Activated naive CD4-positive, alpha-beta T cell treated with anti-CD3 and anti-CD28 coated beads, Interleukin-2, amount 10 ng/mL, durations not matched to agents 7 days and 5 days (primary cell): ENCODE measurements at places on chromosomes 1 and 21.

- no peaks in the 10 kb centered on the region for H3K4me1 ChIP-seq
- DNase-seq = no peak
- no peaks in the 10 kb centered on the region for H3K27me3 ChIP-seq
- H3K27ac ChIP-seq = no peak overlapping the region
These were observed 553.8 kb upstream of the CAMK1G start for GRCh38 chr1:209029737-209030136.

DNA sequence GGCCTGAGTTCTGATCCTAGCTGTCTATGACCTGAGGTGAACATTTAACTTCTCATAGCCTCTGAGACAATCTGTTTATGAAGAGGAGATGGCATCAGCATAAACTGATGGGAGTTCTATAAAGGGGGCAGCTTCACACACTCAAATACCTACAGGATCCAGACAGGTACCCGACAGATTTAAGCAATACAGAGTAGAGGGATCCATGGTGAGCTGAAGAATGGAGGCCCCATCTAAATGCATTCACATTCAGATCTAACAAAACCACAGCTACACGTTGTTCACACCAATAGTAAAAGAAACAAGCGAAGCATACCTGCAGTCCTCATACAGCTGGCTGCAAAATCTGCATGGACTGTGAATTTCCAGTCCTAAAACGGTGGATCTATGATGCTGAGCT is 48.7 kb upstream of the ESRRG start:
- DNase-seq = no peak
- H3K27ac ChIP-seq = no peak overlapping the region
- no peaks in the 10 kb centered on the region for H3K36me3 ChIP-seq
- no peaks in the 10 kb centered on the region for H3K4me1 ChIP-seq
- H3K4me3 ChIP-seq = no peak overlapping the region

GRCh38 chr1:161088587-161089110 is 709 bp downstream of the NECTIN4 start:
- peaks cover 34% of the 10 kb centered on the region for H3K27me3 ChIP-seq
- peaks cover 26% of the 10 kb centered on the region for H3K4me1 ChIP-seq
- no peak overlapping the region for H3K4me3 ChIP-seq

DNA sequence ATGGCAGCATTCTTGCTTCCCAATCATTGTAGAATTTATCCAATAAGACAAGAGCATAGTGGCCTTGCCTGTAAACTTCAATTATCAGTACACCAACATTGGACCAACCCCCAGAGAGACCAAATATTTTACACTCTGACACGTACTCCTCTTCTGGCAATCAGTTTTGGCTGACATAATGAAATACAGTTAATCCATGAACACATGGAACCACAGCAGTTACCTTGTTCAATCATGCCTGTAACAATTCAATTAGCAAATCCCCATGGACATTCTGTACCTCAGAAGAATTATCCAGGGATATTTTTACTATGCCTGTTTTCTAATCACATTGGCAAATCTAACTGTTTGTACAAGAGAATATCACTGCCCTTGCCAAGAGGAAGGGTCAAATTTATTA is 2162.0 kb downstream of the MRPL39 start:
- no peaks in the 10 kb centered on the region for H3K36me3 ChIP-seq
- no peak overlapping the region for H3K27ac ChIP-seq
- no peak overlapping the region for H3K4me3 ChIP-seq
- no peaks in the 10 kb centered on the region for H3K4me1 ChIP-seq
- no peak for DNase-seq

DNA sequence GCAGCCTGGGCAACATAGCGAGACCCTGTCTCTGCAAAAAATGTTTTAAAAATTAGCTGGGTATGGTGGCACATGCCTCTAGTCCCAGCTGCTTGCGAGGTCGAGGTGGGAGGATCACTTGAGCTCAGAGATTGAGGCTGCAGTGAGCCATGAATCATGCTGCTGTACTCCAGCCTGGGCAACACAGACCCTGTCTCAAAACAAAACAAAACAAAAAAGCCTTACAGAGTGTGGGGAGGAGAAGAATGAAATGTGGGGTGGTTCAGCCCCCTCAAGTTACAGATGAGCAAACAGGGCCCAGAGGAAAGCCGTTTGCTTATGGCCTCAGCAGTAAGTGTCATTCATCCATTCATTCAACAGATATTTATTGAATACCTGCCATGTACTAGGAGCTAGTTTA is 40.7 kb downstream of the RPS6KA1 start:
- H3K4me3 ChIP-seq = no peak overlapping the region
- H3K27me3 ChIP-seq = no peaks in the 10 kb centered on the region
- DNase-seq = no peak
- peaks cover 18% of the 10 kb centered on the region for H3K4me1 ChIP-seq
- peaks cover 59% of the 10 kb centered on the region for H3K36me3 ChIP-seq

DNA sequence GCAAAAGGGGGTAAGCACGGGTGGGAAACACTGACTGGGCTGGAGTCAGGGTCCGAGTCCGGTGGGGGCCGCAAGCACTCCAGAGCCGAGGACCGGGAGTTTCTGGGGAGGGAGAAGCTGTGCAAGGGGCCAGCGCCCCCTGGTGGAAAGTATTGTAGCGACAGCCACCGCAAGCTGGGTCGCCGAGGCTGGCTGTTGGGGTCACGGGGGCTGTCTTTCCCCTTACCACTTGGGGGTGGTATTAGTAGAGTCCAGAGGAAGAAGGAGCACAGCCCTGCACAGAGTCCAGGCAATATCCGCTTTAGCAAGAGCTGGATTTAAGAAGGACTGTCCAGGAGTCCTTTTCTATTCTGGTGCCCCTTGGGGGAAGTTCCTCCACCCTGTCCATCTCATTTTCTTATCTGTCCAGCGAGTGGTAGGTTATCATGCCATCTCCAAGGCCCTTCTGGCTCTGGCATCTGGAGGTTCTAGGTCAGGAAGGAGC is 17.9 kb upstream of the ETV3 start:
- no peak overlapping the region for H3K4me3 ChIP-seq
- H3K27ac ChIP-seq = no peak overlapping the region
- H3K27me3 ChIP-seq = peaks cover 52% of the 10 kb centered on the region
- peak; percentile 81 for DNase-seq
- no peaks in the 10 kb centered on the region for H3K36me3 ChIP-seq
- H3K4me1 ChIP-seq = peaks cover 32% of the 10 kb centered on the region

DNA sequence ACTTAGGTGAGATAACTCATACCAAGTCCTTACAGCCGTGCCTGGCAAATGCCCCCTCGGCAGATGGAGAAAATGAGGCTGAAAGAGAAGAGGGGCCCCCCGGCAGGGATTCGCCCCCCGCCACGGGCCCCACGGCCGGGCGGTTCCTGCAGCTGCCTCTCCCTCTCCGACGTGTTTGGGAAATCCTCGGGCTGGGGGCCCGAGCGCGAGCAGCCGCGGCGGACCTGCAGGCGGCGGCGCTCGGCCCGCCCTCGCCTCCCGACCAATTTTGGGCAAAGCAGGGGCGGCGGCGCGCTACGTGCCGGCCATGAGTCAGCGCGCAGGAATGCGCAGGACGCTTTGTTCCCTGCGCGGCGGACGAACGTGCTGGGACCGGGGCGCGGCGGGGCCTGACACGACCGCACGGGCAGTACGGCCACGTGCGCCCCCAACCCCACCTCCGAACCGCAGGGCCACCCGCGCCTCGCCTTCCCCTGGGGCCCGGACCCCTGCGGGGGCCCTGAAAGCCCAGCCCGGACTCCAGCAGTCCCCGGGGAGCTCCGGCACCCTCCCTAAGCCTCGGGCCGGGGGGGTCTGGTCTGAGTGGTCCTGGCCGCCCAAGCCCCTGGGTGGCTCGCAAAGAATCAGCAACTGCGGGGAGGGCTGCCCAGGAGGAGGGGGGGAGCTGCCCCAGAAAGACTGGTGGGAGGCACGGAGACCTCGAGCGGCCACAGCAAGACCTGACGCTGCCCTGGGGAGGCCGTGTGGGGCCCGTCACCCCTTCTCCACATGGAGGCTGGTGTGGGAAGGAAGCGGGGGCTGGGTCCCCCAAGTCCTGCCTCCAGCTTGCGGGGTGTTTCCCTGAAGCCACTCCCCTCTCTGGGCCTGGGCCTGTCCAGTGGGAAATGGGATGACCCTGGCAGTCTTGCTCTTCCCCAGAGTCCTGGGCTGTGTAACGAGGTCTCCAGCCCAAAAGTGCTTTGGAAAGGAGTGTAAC is 11.9 kb upstream of the EDN2 start:
- peaks cover 50% of the 10 kb centered on the region for H3K27me3 ChIP-seq
- peak; percentile 48 for DNase-seq

DNA sequence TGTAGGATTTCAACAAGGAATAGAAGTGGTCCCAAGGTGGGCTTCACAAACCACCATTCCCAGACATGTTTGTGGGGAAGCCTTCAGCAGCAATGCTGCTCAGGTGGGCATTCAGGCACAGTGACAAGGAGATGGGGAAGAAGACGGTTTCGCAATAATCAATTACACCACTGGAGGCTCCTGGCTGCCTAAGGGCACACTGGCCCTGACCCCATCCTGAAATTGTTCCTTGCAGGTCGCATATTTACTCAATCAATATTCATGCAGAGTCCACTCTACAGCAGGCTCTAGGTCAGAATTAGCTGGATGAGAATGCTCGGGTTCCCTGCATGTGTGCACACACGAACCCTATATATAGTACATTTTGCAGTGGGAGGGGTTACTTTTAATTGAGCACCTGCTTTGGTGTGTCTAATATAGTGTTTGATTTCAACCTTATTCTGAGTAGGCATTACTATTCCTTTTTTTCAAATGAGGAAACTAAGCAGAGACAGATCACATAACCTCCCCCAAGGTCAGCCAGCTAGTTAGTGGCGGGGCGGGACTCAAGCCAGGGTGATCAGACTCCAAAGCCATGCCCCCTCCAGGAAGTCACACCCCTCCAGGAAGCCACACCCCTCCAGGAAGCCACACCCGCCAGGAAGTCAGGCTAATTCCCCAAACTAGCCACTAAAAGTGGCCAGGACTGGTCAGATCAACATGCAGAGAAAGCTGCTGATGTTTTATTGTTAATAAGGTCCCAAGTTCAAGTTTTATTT is 106.5 kb downstream of the HLCS start:
- peaks cover 38% of the 10 kb centered on the region for H3K4me1 ChIP-seq
- no peak overlapping the region for H3K4me3 ChIP-seq
- peaks cover 5% of the 10 kb centered on the region for H3K36me3 ChIP-seq
- peak; percentile 72 for DNase-seq
- peak overlapping the region; percentile 42 for H3K27ac ChIP-seq

DNA sequence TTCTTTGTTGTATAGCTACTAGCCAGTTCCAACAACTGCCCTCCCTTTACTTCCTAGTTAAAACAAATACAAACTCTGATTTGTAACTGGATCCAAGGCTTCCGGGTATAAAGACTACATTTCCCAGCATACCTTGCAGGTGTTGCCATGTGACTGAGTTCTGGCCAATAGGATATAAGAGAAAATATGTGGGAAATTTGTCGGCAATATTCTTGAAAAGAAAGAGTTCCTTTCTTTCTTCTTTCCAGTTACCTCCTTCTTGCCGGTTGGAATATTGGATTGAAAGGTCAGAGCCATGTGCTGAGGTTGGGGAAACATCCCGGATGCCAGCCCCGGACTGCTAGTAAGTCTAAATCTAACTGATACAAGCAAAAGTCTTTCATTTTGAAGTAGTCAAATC is 23.0 kb upstream of the ZBTB40 start:
- no peak overlapping the region for H3K27ac ChIP-seq
- no peaks in the 10 kb centered on the region for H3K4me1 ChIP-seq
- H3K36me3 ChIP-seq = no peaks in the 10 kb centered on the region
- no peak for DNase-seq

GRCh38 chr21:41960386-41960785 is 6.6 kb upstream of the C2CD2 start:
- DNase-seq = no peak
- H3K4me1 ChIP-seq = peaks cover 3% of the 10 kb centered on the region
- no peak overlapping the region for H3K4me3 ChIP-seq
- peaks cover 61% of the 10 kb centered on the region for H3K27me3 ChIP-seq

DNA sequence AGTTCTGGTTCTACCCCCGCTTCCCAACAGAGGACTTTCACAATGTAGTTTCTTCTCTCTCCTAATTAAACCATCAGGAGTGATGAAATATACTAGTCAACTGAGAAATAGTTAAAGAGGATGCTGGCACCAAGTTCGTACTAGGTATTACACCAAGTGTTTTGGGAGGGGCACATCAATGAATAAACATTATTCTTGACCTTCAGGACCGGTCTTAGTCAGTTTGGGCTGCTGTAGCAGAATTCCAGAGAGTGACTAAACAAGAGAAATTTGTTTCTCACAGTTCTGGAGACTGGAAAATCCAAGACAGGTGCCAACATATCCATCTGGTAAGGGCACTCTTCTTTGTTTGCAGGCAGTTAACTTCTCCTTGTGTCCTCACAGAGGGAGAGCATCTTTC is 103.8 kb downstream of the SPATA17 start:
- H3K36me3 ChIP-seq = no peaks in the 10 kb centered on the region
- no peak overlapping the region for H3K27ac ChIP-seq
- H3K27me3 ChIP-seq = no peaks in the 10 kb centered on the region

DNA sequence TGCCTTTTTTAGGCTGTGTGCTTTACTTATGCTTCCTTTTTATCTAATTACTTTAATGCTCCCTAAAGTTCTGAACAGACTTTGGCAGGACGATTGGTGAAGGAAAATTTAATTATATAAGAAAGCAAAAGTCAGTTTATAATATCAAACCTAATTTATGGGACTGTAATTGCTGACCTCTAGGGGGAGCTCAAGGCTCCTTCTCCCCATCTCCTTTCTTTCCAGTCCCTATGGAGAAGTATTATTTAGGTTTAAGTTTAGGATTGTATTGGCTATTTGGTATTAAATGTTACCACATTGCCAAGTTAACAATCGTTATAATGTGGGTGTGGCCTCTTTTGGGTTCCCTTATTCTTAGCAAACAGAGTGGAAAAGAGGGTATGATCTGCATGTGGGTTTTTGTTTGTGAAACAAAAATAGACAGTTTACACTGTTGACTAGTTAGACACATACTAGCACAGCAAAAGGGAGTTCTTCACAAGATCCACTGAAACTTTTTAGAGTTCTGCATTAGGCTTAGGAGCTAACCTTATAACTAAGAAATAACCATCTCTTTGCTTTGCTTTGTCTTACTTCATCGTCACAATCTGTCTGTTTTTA is 48.2 kb upstream of the TNFSF4 start:
- DNase-seq = no peak
- no peaks in the 10 kb centered on the region for H3K4me1 ChIP-seq
- no peak overlapping the region for H3K27ac ChIP-seq
- no peaks in the 10 kb centered on the region for H3K36me3 ChIP-seq

- H3K27ac ChIP-seq = peak overlapping the region; percentile 64
- H3K4me1 ChIP-seq = peaks cover 61% of the 10 kb centered on the region
- H3K4me3 ChIP-seq = peak overlapping the region; percentile 9
- peaks cover 11% of the 10 kb centered on the region for H3K27me3 ChIP-seq
- DNase-seq = peak; percentile 52
These were observed 11.9 kb downstream of the FASLG start for GRCh38 chr1:172670791-172671190.
